ENCODE measurements at places on chromosomes 3 and 15.

- DNase-seq, result no peak
Measured at GRCh38 chr3:139523718-139524117, 15.8 kb downstream of the RBP1 start.

DNA sequence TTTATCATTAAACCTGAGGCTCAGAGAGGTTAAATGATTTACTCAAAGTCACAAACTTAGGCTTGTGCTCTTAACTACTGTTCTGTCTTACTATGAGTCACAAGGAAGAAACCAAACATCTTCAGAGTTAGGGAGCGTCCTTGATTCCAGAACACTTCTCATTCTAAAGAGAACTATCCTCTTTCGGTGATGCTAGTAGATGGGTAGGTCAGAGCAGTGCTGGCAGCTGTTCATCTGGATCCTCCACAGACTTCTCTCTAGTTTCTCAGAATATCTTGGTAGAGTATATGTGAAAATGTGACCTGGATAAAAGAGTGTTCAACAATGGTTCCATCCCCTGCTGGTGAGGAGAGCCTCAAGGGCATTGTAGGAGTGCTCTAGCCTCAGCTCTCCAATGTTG lies 3.3 kb downstream of the ARL6IP5 start:
- DNase-seq, result no peak

DNA sequence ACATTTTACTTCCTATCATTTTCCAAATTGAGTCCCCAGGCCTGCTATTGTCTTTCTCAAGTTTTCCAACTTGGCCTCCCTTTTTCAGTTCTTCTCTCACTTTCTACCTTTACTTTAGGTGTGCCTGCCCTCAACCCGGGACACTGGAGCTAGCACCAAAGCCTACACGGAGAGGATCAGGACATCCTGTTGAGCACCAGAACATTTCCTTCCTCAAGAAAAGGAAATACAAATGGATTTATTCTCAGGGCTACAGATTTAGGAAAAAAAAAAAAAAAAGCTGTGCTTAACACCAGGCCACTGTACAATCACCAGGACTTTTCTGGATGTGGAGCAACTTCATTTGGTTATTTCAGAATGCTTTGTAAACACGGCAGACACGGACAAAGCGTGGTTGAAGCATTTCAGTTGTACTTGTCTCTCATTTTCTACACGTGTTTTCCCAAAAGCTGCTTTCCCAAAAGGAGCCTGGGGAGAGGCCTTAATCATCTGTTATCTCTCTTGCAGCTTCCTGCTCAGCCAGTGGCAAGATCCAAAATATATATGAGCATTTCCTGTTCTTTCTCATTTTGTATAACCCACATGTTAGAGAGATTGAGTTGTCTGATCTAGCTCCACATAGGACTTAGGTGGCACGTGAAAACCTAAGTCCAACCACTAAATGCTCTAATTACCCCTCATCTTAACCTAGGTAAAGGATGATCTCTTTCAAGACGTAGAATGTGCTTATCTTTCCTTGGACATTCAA lies 15.5 kb upstream of the ATP1B3 start:
- DNase-seq, result no peak

- DNase-seq, result no peak
Measured at GRCh38 chr3:50591196-50591741, 20.3 kb downstream of the CISH start.

GRCh38 chr15:84570164-84570735 lies 30.6 kb upstream of the ZSCAN2 start:
- no peak for DNase-seq

DNA sequence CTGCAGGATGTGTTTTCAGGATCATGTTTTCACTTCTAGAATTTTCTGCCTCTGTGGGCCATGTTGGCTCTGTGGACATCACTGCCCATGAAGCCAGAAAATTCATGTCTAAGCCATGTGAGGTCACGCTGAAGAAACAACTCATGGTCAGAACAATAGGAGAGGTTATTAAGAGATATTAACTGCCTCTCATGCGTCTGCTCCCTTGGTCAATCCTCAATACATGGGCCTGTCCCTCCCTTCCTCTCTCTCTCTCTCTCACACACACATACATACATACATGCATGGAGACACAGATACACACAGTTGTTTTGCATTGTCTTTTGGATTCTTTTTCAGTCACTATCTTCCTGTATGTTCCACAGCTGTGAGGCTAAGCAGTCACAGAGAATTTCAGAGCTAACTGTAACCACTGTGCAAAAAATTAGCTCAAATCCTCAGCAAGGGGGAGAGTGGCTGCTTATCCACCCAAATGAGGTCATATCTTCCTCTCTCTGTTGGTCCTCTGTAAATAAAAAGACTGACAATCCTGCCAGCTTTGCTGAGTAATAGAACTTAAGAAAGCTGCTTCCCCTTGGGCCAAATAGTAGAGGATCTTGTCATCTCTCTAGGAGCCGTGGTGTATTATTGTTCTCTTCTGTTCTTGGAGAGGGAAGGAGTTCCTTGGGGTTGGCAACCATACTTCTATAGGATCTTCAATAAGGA lies 45.6 kb downstream of the LRTM1 start:
- no peak for DNase-seq
